ENCODE measurements at places on chromosomes 6 and 20.

- DNase-seq: no peak
Measured at GRCh38 chr6:158548418-158549161, 11.3 kb upstream of the TMEM181 start.

- DNase-seq: peak; percentile 20
Measured at GRCh38 chr20:20525756-20526155, 157.9 kb downstream of the INSM1 start.

DNA sequence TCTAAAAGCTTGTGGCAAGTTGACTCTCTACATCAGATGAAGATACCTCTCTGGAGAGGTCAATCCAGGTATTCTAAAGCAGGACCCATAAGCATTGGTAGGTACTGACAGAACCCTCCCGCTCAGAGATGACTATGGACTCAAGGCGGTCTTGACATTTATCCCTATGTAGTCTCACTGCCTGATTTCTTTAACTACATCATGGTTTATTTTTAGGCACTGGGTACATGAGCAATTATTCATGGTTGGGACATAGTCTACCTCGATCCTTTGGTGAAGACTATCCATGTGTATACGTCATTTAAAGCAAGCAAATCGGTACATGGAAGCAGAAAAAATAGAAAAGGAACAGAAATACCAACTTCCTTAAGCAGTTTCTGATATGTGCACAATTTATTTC, 136.2 kb upstream of the TAB2 start:
- DNase-seq: no peak

DNA sequence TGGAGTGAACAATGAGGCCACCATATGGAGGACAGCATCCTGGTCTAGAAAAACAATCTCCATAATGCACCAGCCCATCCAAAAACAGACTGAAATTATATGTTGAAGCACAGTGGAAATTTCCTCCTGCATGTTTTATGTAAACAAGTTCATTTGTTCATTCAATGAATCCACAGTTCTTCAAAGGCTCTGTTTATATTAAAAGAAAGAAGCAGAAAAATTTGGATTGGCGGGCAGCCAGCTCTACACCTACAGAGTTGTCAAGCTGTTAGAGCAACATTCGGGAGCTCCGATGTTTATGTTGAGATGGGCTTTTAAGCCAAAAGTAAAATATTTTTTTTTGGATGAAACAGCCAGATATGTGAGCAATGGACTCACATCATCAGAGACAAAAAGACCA, 395.3 kb upstream of the SULF2 start:
- no peak for DNase-seq

- no peak for DNase-seq
Measured at GRCh38 chr6:88728756-88729155, 234.7 kb downstream of the RNGTT start.
